ENCODE measurements at places on chromosomes 4 and X.
A peak's percentile ranks its signal among the peaks of the same experiment; 100 is the strongest.

DNA sequence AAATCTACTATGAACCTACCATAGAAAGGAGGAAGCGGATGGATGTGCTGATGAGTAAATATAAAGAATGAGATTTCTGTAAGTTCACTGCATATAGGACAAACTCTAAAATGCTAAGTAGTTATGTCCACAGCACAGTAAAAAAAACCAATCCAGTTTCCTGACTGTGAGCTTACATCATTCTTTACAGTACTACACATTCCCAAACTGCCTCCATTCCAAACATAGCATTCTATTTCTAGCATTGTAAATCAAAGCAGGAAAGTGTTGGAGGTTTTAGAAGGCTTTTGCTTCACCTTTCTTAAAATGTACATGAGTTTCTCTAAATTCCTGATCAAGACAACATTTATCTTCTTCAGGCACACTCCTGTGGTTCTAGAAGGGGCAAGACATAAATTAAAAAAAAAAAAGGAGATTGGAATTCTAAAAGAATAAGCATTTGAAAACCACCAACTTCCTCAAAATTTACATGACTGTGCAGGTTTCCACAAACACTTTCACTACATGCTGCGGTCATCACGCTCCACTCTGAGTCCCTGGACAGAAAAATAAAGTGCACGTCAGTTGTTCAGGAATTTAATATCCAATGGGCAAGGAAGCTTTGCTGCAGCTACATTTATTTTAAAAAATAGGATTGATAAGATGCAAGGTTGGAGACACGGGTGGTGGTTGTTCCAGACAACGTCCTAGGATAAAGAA, 297.6 kb upstream of the STS start:
- no peak for DNase-seq

- no peak for DNase-seq
Measured at GRCh38 chr4:38114386-38115150, 154.4 kb downstream of the PTTG2 start.

DNA sequence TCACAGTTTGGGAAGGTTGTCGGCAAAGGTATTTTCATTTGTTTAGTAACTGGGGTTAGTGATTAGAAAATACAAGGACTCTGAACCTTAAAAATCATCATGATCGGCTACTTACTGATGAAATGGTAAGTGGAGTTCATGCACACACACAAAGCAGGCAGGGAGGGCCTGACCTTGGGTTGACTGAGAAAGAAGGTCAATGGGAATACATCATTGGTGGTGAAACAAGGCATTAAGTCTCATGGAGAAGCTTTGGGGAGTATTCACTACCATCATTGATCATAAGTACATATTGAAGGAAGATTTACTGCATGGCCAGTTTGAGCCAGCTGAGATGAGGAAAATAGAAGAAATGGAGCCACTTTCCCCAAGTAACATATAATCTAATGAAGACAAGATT, 74.4 kb downstream of the LUZP4 start:
- no peak for DNase-seq

GRCh38 chrX:149497626-149498025, 7.5 kb downstream of the IDS start:
- DNase-seq, result no peak

DNA sequence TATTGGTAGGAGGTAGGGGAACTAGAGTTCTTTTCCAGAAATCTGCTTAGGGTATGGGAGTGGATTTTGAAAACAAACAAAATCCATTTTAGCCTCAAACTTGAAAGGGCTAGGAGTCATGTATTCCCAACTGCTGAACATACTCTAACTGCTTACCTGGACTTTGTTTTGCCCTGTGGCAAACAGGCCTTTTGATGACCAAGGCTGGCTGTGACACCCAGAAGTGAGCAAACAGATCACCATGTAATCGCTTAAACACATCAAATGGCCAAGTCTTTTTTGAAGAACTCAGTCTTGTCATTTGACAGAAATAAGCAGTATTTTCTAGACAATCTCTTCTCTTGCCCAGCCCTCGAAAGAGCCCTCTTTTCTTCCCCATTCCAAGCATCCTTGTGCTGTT, 203.4 kb downstream of the KIT start:
- no peak for DNase-seq

DNA sequence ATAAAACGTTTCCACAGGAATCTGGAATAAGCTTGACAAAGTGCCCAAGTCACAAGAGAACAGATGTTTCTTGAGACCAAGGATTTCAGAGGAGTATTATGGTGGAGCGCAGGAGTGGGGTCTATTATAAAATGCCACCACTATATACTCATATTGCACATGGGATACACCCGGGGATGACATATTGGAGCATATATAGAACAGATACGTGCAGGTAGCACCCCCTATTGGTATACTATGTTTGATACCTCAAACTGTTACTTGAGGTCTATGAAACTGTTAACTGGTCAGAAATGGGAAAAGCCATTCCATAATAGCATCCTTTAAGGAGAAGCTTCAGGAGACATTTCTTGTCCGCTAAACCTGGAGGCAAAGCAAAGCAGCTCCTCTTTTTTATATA, 86.0 kb downstream of the PCYT1B start:
- no peak for DNase-seq

GRCh38 chr4:143721317-143721716, 20.8 kb upstream of the FREM3 start:
- no peak for DNase-seq

DNA sequence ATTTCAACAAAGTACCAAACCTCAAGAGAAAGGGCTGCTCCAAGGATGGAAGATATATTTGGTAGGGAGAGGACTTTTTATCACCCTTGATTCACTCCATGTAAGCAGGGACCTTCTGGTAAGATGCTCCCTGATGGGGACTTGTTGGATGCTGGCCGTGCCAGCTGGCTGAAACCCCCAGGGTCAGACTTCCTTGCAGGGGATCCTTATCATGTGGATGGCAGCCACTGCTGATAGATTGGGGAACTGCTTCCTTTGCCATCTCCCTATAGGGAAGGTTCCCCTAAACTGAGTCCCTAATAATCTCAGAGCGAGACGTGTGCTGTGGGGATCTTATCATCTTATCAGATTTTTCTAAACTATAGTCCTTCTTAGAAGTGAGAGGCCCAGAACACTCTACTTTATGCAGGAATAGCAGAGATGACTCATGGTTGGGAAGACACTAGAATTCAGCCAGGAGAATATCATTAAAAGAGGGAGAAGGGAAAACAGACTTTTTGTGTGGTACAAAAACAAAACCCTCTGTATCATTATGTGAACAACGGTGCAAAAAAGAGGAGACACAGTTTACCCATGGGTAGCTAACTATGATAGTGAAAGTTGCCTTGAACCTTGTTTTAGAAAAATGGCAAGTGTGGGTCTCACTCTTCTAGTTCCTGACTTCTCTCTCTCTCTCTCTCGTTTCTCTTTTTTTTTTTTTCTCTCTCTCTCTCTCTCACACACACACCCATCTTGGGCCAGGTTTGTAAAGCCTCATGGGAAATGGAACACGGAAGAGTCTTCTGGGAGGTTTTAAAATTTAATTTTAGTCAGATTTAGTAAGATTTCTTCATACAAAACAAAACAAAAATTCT, 16.1 kb downstream of the RHOH start:
- DNase-seq, result no peak

- DNase-seq, result no peak
Measured at GRCh38 chrX:11655282-11656015, 10.3 kb downstream of the ARHGAP6 start.

DNA sequence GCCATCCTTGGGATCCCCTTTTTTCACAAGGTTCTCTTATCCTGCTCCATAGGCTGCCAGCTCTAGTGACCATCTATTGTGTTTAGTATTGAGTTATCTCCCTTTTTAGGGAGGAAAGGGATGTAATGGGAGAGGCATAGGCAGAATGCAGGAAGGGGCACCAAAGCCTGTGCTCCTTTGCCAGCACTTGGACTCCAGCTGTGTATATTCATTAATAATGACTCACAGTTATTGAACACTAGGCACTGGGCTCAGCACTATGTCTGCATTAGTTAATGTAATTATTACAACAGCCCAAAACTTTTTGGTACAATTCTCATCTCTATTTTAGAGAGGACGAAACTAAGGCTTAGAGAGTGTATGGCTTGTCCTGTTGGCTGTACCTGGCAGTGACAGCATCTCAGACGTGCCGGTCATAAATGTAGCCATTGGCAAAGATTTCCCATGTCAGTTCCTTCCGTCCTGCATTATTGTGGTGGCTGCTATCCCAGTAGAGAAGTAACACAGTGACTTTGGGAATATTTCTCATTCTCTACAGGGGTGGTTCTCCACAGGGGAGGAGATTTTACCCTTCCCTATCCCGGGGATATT, 90.3 kb downstream of the AFF1 start:
- DNase-seq, result no peak

- DNase-seq, result no peak
Measured at GRCh38 chr4:161554372-161554990, 609.3 kb downstream of the FSTL5 start.

- DNase-seq, result no peak
Measured at GRCh38 chr4:22456291-22456690, 59.6 kb downstream of the ADGRA3 start.

DNA sequence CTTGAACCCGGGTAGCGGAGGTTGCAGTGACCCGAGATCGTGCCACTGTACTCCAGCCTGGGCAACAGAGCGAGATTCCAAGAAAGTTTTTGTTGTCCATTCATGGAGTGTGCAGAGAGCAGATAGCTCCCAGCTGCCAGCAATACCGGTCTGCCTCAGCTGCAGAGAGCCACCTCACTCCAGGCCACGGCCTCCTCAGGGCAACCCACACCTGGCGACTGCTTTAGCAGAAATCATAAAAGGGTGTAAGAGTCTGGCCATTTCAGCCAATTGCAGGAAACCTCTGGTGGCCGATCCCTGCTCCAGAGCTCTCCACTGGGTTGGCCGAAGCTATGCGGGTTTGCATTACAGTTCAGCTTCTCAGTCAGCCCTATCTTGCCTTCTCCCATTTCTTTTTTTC, 227.4 kb upstream of the BCOR start:
- DNase-seq, result no peak

- DNase-seq, result no peak
Measured at GRCh38 chrX:41470706-41471105, 23.6 kb downstream of the NYX start.

- DNase-seq, result peak; percentile 62
Measured at GRCh38 chr4:3250956-3251690, 2.2 kb downstream of the MSANTD1 start.

- no peak for DNase-seq
Measured at GRCh38 chr4:24935856-24936255, 23.0 kb upstream of the CCDC149 start.
